ENCODE measurements at places on chromosomes 12 and 14.

DNA sequence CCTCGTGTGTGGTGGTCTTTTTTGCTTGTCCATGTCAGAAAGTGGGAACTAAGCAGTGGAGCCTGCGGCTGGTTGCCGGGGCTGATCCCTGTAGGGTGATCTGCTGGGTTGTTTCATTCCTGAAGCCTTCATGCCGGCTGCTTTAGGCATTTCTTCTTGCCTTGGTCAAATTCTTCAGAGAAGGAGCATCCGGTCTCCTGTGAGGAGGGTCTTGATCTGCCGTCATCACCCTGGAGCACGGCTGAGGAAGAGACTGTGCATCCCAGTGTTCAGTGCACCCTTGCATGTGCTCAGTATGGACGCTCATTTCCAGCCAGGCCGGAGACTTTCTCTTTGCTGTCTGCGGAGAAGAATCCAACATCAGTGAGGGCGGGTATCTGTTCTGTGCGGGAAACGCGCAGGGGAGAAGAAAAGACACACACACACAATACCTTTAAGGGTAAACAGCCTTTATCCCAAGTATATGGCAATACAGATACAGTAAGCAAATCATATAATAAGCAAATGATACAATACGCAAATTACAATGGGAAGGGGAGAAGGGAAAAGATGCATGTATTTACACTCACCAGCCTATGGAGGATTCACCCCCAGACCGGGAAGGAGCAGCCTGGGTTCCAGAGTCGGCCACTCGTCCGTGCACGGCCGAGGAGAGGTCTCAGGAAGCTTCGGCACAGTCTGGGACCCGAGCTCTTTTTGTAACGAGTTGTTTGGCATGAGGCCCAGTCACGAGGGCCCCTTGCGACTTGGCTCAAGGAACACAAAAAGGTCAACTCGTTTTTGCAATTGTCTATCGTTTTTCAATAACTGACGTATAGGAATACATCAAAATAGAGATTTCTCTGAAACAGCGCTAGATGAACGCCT is 1366.8 kb upstream of the TMEM132C start:
- no peak for DNase-seq

DNA sequence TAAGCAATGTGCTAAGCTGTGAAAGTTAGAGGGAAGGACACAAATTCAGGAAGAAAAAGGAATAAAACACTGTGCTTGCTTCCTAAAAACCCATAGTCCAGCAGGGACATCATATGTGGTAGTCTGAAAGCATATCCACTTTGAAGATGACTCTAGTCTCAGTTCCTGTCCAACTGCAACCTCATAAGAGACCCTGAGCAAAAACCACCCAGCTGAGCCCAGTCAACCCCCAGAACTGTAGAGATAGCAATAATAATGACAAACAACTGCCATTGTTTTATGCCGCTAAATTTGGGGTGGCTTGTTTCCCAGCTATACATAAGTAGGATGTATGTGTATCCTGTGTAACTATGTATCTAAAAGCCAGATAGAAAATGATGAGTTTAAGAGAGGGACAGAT is 3.9 kb upstream of the SERPINA4 start:
- DNase-seq = no peak

DNA sequence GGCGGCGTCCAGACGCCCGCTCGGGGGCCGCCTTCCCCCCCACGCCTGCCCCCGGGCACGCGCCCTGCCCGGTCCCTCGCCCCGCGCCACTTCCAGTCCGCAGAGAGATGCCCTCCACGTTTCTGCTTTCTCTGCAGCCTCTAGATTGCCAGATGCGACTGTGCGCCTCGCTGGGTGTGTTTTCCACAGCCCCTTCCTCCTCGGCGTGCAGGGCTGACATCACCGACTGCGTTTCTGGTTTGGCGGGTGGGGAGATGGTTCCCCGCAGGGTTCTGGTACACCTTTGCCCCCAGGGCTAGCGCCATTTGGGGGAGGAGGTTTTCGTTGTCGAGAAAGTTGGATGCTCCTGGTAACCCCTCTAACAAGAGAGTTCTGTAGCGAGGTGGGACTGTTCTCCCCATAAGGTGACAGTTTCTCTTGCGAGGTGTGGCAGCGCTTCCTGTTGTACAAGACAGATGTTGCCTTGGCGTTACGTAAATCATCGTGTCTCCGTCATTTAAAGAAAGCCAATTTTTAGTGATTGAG is 1.5 kb downstream of the CALM1 start:
- peak; percentile 57 for DNase-seq

- no peak for DNase-seq
Measured at GRCh38 chr14:64698903-64699302, 5.3 kb upstream of the PLEKHG3 start.

DNA sequence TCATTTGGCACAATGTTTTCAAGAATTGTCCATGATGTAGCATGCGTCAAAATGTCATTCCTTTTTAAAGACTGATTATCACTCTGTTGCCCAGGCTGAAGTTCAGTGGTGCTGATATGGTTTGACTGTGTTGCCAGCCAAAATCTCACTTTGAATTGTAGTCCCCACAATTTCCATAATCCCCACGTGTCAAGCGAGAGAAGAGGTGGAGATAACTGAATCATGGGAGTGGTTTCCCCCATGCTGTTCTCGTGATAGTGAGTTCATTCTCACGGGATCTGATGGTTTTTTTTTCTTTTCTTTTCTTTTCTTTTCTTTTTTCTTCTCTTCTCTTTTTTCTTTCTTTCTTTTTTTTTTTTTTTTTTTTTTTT is 21.8 kb upstream of the LRRK2 start:
- no peak for DNase-seq

GRCh38 chr14:100610511-100611217 is 23.4 kb upstream of the BEGAIN start:
- no peak for DNase-seq

GRCh38 chr14:24814944-24815343 is 181.0 kb upstream of the GZMB start:
- DNase-seq = no peak

DNA sequence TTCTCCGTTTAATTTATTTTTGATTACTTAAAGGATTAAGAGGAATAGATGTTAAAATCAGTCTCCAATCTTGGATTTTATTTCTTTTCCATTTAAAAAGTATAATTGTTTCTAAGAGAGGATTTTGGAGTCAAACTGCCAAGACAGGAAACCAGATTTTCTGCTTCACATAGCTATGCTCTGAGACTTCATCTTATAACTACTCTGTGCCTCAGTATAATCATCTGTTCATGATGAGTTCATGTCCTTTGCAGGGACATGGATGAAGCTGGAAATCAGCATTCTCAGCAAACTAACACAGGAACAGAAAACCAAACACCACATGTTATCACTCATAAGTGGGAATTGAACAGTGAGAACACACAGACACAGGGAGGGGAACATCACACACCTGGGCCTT is 9.0 kb upstream of the TAS2R31 start:
- DNase-seq = no peak

DNA sequence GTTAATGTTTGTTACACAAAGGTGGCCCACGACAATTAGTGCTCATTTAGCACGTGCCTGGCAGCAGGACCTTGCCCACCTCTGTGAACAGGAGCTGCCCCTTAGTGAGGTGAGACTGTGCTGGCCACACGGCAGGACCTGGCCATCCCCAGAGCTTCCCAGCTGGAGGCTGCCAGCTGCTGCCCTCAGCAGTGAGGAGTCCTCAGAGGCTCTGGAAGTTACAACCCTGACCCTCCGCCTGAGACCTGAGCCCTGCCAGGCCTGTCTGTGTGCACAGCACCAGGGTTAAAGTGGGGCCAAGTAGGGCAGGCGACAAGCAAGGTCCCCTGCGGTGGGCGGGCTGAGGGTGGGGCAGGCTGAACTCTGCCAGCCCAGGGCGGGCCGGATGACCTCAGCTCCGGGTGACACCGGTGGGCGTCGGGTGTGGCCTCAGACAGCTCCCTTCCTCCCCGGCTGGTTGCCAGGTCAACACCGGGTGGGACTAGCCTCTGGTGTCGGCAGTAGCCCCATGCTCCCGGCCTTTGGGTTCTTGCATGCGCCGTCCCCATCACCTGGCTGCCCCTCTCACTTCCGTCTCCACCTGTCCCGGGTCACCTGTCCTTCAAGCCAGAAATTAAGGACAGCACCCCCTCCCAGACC is 9.2 kb upstream of the LBHD2 start:
- DNase-seq = no peak

DNA sequence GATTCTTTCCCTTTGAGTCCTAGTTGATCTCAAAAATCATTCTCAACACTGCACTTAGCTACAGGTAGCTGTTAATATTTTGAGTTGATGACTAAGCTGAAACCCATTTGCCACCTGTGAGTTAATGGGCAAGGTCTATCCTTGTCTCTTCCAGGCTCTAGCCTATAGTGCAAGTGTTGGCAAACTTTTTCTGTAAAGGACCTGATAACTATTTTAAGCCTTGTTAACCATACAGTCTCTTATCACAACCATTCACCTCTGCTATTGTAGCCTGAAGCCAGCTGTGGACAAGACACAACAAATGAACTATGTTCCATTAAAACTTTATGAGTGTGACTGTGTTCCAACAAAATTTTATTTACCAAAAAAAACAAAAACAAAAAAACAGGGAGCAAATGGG is 19.4 kb downstream of the RAP1B start:
- DNase-seq = no peak

DNA sequence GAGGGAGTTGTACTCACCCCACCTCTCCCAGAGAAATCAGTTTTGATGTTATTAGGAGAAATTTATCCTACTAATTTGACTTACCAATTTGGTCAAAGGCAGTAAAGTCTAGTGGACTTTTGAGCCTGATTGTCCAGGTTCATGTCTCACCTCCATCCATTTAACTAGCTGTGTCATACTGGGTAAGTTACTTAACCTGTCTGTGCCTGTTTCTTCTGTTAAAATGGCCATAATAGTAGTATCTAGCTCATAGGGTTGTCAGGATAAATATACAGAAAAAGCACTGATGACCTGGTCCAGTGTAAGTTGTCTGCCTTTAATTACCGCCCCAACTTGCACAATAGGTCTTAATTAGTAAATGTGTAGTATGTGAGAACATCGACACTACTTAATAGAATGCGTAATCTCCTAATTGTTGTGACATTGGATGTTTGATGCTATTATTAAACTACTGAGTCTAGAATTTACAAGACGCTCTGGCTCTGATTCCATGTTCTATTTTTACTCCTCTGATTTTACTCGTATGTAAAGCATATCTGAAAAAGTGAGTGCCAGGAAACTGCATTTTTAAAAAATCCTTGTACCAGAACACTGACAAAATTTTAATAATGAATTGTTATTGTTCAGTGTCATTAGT is 1.5 kb downstream of the RAB21 start:
- DNase-seq = no peak

GRCh38 chr12:11412731-11413130 is 17.4 kb upstream of the PRB2 start:
- DNase-seq = no peak

- DNase-seq = no peak
Measured at GRCh38 chr12:58629376-58629775, 290.9 kb downstream of the LRIG3 start.

DNA sequence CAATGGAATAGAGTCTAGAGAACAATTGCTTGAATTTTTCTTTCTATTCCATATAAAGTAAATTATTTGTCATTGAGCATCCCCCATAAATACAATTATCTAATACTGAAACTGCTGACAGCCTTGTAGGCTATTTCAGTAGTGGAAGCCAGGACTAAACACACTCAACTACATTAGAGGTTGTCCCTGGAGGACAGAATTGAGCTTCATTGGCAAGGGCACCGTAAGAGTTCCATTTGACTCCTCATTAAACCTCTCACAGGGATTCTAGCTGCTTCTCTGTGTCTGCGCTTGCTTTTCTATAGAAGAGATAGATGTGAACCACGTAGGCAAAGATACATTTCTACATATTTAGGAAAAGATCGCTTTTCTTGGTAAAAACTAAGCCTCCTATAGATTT is 3.5 kb upstream of the PTPRO start:
- DNase-seq = no peak

DNA sequence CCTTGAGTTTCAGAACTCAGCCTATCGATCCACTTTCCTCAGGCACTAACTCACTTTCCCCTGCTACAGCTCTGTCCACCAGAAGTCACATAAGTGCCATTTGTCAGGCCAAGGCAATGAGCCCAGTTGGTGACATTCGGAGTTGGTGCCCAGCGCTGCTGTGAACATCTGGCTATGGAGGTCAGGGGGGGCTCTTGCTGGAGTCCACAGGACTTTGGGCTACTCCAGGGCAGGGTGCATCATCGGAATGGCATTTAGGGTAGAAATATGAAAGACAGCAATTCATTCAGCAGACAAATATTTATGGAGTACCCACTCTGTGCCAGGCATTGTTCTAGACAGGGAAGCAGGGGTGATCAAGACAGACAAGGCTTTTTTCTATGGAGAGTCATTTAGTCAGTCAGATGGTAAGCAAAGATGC is 1.5 kb upstream of the PPP1CC start:
- peak; percentile 39 for DNase-seq

GRCh38 chr14:103833711-103834110 is 13.7 kb downstream of the PPP1R13B start:
- no peak for DNase-seq

DNA sequence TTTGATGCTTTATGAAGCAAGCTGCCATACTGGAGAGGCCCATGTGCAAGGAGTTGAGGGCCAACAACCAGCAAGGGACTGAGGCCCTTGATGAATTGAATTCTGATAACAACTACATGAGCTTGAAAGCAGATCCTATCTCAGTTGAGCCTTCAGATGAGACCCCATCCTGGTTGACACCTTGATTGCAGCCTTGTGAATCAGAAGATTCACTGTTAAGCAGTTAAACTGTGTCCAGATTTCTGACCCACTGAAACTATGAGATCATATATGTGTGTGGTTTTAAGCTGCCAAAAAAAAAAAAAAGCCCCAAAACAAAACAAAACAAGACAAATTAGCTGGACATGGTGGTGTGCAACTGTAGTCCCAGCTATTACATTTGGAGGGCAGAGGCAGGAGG is 42.1 kb downstream of the GPR19 start:
- DNase-seq = no peak

- DNase-seq = no peak
Measured at GRCh38 chr12:41067941-41068645, 120.0 kb upstream of the PDZRN4 start.

DNA sequence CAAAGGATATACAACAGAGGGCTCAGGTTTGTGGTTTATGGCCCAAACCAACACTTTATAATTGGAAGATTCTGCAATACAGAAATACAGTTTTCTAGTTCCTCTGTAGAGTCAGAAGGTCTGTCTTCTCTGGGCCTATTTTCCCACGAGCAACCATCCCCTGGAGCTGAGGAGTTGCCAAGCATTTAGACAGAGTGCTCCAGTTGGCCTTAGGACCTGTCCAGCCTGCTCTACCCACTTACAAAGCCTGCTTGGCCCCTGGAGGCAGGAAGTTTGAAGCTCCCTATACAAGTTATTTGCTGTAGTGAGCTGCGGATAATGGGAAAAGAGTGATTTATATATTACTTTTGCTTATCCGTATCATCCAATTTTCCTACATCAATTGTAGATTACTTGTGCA is 60.8 kb upstream of the HSPB8 start:
- DNase-seq = no peak

DNA sequence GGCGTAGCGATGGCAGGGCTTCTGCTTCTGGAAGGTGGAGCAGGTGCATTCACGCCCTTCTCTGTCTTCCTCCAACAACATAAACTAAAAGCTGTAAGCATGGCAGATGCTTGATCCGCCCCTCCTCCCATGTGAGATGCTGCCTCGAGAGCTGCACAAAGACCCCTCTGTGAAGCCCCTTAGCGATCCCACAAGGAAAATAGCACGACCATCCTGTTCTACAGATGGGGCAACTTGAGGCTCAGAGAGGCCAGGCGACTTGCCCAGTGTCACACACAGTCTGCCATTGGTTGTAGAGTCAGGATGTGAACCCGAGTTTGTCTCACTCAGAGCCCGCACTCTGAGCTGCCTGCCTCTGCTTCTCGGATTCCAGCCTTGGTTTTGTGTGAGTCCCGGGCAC is 144.4 kb downstream of the SCARB1 start:
- peak; percentile 61 for DNase-seq

All from NCI-H82 (cell line).